ENCODE measurements at places on chromosomes 7 and 10. TPM values are rescaled to one million over a fixed set of nuclear protein-coding genes. Genes with fewer than 3 reads are reported as not detected.

DNA sequence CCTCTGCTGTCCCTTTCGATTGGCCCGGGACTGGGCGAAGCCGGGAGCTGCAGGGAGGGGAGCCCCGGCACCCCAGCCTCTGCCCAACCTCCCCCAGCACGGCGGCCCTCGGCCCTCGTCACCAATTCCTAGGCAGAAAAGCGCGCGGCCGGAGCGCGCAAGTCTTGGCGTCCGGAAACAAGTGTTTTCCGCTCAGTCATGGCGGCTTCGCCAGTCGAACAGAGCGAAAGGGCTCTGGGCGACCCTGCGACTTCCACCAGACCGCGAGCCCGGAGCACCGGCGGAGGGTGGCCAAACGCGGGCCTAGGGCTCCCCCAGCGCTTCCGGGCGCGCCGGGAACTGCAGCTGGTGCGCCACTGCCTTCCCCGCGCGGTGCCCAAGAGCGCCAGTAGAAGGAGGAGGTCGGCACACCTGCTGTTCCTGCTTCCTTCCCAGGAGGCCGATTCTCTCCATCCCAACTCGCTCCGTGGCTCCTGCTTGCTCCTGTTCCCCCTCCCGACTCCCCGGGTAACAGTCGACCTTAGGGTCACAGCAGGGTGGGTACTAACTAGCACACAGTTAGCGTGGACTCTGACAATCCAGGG lies 729.9 kb downstream of the ZWINT start:
- DNase-seq, result no peak

DNA sequence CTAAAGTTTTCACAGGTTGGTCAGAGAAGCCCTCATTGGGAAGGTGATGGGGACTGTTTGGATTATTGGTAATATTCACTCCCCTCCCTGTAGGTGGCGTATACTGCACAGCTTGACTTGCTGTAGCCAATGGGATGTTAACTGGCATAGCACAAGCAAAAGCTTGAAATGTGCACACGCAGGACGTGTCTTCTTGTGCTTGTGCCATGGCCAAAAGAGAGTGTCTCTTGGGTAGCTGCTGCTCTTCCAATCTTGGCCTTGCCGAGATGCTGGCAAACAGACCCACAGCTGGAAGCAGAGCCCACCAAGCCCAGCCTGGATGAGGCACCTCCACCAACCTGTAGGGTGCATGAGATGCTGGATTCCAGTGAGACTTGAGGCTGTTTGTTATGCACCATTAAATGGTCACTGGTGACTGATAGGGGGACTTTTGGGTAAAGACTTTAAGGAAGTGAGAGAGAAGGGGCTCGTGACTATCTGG lies 266.0 kb downstream of the GRID1 start:
- DNase-seq, result no peak

DNA sequence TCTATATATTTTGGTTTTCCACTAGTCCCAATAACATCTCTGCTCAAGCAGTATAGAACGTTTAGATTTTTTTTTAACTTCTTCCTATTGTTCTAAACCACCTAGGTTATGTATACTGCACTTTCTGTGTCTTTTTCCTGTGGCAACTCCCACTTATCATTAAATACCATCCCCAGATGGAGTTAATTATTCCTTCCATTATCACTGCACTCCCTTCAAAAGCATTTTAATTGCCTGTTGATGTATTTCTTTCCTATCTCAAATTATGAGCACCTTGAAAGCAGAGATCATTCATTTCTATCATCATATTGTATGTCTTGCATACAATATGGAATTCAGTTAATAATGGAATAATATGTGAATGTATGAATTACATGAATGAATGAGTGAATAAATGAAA lies 148.0 kb downstream of the HGF start:
- DNase-seq, result no peak

- no peak for DNase-seq
Observed at GRCh38 chr10:19570991-19571390, 245.2 kb upstream of the PLXDC2 start.

DNA sequence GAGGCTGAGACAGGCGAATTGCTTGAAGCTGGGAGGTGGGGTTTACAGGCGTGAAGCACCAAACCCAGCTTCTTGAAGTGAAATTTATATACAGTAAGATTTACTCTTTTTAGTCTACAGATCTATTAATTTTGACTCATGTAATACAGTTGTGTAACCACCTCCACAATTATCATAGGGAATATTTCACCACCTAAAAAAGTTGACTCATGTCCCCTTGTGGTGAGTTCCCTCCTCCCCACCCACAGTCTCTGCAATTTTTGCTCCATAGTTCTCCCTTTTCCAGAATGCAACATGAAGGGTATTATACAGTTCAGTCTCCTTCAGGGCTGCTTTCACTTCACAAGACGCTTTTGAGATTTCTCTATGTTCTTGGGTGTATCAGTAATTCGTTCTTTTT lies 156.8 kb downstream of the FAM107B start:
- no peak for DNase-seq

DNA sequence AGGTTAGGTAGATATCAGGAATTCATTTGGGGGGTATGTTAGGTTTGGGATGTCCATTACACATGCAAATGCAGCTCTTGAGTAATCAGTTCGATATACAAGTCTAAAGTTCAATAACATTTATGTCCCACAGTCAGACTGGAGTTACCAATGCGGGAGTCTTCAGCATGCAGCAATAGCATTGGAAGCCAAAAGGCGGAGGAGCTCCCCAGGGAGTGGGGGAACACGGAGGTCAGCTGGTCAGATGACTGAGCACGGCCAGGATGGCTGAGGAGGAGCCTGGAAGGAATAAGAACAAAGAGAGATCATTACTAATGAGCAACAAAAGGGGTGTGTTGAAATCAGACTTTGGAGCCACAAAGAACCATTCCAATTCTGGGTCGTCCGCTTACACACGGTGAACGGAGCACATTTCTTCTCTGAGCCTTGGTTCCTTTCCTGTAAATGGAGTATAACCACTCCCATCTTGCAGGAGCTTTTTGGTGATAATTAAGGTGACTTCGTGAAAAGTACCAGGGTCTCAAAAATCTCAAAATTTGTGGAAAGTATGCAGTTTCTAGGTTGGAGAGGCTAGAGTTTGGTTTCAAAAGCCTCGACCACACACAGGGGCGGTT lies 478 bp upstream of the ZNF22 start:
- no peak for DNase-seq

DNA sequence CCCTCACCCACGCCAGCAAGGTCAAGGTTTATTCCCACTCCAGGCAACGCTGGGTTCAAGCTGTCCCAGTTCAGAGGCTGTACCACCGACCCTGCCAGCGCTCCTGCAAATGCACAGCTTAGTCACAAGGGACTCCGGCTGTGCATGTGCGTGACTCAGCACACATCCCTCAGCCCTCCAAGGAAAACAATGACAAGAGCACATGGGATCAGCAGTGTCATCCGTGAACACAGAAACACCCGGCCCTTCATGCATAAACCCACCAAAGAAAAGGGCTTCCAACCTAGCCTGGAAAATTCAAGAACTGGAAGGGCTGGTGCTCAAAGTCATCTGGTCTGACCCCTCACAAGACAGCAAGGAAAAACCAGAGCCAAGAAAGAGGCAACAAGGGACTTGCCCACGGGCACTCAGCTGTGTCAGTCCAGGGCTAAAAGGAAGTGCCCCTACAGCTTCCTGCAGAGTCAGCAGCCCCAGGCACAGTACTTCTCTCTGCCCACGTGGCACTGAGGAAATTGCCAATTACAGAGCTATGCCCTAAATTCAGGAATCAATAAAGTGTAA lies 106.1 kb downstream of the KCNMA1 start:
- DNase-seq, result no peak

GRCh38 chr7:139321071-139321745 lies 19.9 kb upstream of the FMC1 start:
- no peak for DNase-seq

GRCh38 chr10:101616415-101617101 lies 28.4 kb downstream of the DPCD start:
- no peak for DNase-seq

DNA sequence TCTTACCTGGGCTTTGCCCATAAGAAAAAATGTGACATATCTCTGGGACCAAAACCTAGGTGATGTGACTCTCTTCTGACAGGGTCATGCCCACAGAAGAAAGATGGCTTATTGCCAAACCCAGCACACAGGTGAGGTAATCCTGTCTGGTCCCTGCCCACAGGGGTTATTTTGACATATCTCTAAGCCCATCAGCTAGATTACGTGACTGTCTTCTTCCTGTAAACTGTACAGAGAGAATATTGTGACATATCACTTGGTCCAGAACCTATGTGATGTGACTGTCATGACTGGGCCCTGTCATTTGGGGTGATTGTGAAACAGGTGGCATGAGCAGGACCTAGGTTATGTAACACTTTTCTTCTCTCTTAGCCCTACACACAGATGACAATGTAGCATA lies 48.8 kb upstream of the ZNF680 start:
- DNase-seq, result no peak

Gene SEC61A2
- polyA plus RNA-seq, result 11.7 TPM

Gene TYW1B
- 6.0 TPM for polyA plus RNA-seq

Gene PLXNA4
- 4.9 TPM for polyA plus RNA-seq

Gene BTBD16
- polyA plus RNA-seq, result 0.13 TPM

Gene WNT2
- 2.1 TPM for polyA plus RNA-seq

Gene TMEM176B
- 14.4 TPM for polyA plus RNA-seq

Gene MARCHF5
- 31.0 TPM for polyA plus RNA-seq

Gene FGFR2
- polyA plus RNA-seq, result 0.54 TPM

Measured in forelimb muscle (tissue), 1 donor.